ENCODE measurements at places on chromosomes 3 and 15. TPM values are rescaled to one million over a fixed set of nuclear protein-coding genes. Genes with fewer than 3 reads are reported as not detected.

GRCh38 chr3:125186800-125187598, 25.5 kb downstream of the SLC12A8 start:
- no peak for DNase-seq

DNA sequence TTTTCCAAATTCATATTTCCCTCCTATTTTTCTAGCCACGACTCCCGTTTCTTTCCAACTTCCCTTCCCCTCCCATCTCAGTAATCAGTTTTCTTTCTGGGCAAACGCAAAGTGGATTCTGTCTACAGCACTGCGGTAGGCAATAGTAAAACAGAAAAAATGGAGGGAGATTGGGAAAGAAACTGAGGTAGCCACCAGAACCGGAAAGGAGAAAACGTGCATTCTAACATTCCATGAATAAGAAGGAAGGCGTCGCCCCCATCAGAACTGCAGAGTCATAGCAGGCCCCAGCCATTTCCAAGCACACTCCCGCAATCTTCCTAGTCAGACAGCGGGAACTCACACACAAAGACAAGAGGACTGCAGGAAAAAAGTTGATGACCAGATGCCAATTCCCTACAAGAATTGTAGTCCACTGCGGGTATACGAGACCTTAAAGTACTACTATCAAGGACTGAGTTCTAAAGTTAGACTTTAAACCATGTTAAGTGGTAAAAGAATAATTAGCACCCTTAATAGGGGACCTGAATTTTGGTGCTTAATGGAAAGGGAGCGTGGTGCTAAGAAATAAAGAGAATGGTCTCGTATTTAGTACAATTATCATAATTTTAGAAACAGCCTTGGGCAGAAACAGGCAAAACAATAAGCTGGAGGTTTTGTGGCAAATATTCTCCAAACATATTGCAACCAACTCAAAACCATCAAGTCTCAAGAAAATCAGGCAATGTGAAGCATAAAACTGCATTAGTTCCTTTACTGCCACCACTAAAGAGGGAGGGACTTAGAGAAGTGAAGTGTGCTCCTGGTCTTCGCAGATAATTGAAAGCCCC, 1.4 kb downstream of the PFN2 start:
- DNase-seq, result peak; percentile 25

DNA sequence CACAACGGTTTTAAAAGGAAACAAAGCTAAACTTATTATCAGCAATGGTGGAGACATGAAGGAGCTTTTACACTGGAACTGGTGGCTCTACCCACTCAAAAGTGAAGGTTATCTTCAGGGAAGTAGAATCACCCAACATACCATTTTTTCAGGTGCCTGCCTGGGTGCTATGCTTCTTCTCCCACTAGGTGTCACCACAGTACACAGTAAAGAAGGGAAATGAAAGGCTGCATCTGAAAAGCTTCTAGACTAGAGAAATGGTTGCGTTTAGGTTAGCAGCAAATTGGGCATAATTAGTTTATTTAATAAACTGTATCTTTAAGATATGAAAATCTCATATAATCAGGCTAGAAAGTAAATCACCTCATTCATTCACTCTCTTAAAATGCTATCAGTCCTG, 47.0 kb upstream of the SELENOK start:
- no peak for DNase-seq

Gene EPHA6
- total RNA-seq, result 0.19 TPM

GRCh38 chr3:149767720-149768119, 15.4 kb upstream of the COMMD2 start:
- DNase-seq, result no peak

Gene MEGF11
- not detected for total RNA-seq

DNA sequence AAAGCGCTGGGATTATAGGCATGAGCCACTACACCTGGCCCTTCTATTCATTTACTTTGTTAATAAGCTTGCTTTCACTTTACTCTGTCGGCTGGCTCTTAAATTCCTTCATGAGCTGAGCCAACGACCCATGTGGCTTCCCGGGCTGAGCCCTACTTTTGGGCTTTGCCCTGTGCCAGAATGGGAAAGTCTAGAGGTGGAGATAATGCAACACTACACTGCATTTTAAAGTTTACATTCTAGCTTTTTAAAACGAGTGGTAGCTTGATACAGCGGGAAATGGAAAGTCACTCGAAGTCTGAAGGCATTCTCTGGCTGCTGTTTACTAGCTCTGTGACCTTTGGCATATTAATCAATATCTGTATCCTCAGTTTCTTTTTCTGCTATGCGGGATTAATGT, 49.0 kb upstream of the ZNF280D start:
- no peak for DNase-seq

Data from left ventricle myocardium inferior (tissue), 1 donor.